Activated CD4-positive, alpha-beta T cell treated with anti-CD3 and anti-CD28 coated beads, Interleukin-2, amount 50 U/mL, for 4 hours (primary cell): ENCODE measurements at places on chromosomes 12 and 14.

DNA sequence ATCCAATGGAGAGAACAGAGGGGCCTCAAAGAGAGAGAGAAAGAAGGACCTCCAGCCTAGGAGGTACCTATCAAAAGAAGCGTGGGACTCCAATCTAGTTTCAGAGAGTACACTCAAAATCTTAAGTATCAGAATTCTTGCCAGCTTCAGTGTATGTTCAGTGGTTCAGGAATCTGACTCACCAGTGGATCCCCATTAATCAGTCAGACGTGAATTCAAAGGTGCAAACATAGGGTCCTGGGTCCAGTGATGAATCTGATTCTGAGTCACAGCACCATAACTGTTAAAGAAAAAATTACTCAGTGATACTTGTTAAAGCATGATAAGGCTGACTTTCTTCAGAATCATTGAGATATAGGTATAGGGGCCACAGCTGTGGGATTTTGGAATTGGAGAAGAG, 33.2 kb downstream of the ETNK1 start:
- no peak for DNase-seq

DNA sequence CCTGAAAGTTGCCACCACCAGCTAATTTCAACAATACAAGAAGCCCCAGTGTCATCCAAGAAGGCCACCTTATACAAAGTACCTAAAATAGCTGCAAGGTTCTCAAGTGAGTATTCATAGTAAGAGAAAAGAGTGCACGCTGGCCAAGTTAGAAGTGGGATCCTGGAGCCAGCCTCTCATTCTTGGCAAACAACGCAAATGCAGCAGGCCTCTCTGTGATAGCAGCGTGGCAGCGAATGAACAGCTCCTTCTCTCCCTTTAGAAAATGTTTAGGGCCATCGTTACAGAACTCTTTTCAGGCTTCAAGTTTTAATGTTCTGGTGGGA, 78.0 kb upstream of the IFNG-AS1 start:
- no peak for DNase-seq

DNA sequence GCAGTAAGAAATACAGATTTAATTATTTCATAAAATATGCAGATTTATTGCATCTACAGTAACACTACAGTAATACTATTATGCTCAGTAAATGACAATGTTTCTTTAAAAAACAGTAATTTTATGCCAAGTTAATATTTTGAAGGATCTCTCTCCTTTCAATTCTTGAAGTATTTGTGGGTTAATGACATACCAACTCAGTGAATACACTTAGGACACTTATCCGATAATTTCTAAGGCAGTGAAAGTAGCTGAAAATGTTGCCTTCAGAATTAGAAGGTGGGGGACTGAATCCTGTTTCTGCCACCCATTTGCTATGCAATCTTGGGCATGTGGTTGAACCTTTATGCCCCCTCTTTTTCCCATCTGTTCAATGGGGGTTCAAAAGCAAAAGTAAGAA, 24.8 kb upstream of the IFNG-AS1 start:
- DNase-seq = no peak

DNA sequence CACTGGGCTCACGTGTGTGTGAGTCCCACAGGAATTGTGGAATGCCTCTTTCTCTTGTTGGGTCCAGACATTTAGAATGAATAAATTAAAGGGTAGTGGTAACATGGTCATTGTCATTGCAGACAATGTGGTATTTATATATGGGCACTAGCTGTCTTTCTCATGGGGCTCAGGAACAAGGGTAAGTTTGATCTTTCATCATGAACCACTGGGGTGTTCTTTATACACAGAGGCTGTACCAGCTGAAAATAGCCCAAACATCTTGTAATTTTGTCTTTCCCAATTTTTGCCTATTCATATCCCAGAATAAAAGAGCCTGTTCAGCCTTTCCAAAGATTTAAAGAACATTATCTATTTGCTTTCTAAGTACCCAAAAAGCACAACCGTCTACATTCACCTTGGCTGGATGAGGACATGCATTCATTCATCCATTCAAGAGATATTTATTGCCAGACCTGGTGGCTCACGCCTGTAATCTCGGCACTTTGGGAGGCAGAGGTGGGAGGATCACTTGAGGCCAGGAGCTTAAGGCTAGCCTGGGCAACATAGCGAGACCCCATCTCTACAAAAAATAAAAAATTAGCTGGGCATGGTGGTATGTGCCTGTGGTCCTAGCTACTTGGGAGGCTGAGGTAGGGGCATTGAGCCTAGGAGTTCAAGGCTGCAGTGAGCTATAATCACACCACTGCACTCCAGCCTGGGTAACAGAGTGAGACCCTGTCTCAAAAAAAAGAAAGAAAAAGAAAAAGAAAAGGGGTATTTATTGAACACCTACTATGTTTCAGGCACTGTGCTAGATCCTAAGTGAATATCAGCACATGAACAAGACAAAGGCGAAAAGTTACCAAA, 4.4 kb upstream of the FOS start:
- DNase-seq = no peak

DNA sequence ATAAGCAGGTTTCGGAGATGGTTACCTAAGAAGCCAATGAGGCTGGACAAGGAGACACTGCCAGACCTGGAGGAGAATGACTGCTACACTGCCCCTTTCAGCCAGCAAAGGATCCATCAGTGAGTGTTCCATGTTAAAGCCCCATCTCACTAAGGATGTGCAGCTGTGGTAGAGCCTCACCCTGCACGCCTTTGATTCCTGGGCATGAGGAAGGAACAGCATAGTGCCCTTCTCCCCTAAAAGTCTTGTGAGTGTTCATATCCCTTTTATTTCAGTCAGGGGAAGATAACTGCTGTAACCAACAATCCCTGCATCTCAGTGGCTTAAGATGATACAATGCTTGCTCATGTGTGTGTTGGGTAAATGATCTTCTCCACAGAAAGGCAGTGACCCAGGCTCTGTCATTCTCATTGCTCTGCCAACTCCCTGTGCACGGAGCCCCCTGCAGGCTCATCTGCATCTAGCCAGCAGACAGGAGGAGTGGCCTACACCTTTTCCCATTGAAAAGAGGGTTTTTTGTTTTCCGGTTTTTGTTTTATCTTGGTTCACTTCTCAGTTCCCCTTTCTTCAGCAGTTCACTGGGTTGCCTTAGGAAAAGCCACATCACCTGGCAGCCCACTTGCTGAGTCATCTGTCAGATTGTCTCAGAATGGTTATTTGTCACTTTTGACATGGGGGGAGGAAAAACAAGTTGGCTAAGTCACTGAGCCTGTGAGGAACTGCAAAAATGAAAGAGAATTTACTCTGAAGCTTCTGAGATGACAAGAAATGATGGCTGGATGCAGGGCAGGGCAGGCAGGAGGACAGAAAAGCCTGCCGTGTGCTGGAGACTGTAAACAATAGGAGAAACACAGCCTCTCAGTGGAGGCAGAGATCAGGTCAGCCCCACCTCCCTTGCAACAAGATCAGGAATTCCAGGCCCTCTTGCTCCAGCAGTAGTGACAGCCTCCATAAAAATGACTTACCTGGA, 193.3 kb downstream of the ANO4 start:
- DNase-seq = no peak

DNA sequence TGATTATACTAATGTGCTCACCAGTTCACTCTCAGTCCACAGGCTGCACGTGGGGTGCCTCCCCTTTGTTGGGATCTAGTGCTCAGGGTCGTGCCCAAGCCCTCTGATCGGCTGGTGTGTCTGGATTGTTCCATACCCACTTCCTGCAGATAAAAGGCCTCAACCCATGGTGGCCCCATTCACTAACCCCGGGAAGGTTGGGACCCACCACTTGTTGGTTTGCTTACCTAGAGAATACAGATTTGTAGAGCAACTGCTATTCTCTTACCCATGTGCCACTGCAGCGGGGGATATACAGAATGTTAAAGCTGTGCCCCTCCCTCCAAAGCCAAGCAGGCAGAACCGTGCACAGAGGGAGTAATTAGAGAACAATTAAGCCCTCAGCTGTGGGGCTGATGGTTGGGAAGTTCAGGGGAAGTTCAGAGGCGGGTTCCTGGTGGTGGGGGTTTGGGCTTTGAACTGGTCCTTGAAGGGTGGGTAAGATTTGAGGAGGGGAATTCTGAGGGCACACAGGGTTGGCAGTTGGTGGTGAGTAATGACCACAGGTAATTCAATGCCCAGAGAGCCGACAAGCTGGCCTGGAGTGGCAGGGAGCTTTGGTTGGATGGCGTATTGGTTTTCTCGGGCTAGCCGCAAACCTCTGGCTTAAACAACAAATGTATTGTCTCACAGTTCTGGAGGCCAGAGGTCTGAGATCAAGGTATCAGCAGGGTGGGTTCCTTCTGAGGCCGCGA, 68.8 kb downstream of the ADCK1 start:
- no peak for DNase-seq

GRCh38 chr12:112595410-112595809, 176.7 kb downstream of the PTPN11 start:
- DNase-seq = no peak

- no peak for DNase-seq
Measured at GRCh38 chr12:54977155-54977554, 7.4 kb downstream of the TESPA1 start.

DNA sequence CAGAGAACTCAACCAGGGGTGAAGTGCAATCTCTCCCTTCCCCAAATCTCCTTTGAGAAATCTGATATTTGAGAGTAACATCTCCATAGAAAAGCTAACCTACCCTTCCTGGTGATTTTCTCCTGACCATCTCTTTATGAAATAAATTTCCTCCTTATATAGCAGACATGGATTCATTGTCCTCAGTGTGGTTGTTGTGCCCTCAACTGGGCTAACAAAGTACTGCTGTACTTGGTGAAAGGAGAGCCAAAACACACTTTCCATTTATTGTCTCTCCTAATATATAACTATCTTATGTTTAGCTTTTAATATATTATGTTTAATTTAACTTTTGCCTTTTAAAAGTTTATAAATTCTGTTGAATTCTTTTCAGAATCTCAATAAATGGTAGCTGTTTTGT, 65.1 kb upstream of the SLCO1B1 start:
- DNase-seq = no peak

DNA sequence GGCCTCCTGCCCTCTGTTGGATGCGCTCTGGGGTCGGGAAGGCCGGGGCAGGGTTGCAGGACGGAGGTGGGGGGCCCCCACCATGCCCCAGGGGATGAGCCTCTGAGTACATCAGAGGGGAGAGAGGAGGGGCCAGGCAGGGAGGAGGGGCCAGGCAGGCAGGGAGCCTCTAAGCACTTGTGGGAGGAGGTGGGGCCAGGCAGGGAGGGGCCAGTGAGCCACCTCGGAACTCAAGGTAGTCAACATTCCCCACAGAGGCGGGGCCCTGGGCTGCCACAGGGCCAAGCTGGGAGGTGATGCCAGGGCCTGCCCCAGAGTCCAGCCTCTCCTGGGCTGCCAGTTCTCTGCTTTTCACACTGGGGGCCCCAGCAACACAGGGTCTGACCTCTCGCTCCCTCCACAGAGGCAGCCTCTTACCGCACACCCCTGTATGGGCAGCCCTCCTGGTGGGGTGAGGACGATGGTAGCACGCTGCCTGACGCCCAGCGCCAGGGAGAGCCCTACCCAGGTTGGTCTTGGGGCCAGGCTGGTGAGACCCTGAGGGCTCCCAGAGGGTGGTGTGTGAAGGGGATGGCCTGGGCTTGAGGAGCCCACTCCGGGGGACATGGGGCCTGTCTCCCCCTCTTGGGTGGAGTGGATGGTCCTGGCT, 17.4 kb downstream of the CEP170B start:
- no peak for DNase-seq

GRCh38 chr14:94179244-94179643, 5.1 kb downstream of the PPP4R4 start:
- DNase-seq = no peak

- DNase-seq = no peak
Measured at GRCh38 chr12:91991399-91992187, 154.1 kb downstream of the BTG1 start.

- DNase-seq = no peak
Measured at GRCh38 chr12:124765581-124766489, 97.8 kb downstream of the SCARB1 start.

- no peak for DNase-seq
Measured at GRCh38 chr12:3091382-3092241, 14.4 kb downstream of the TSPAN9 start.

DNA sequence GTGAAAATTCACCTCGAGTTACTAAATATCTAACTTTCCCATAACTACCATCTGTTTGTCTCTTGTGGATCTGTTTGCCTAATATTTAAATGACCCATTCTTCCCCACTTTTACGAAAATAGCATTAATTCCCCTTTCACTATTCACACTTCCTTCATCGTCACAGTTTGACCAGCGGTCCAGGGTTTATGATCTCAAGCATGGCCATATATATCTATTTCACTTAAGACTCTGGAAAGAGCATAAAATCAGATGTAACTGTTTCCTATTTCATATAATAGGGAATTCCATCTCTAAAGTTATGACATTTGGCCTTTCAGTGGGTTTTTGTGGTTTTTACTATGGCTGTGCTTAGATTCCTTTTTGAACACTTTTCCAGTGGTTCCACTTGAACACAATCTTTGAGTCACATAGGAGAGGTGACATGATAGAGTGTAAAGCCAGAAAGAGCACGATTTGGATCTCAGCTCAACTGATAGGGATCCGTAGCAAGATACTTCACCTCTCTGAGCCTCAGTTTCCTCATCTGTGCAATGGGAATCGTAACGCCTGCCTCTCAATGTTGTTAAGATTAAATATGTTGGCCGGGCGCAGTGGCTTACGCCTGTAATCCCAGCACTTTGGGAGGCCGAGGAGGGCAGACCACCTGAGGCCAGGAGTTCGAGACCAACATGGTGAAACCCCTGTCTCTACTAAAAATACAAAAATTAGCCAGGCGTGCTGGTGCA, 754 bp upstream of the BCL2L14 start:
- no peak for DNase-seq

DNA sequence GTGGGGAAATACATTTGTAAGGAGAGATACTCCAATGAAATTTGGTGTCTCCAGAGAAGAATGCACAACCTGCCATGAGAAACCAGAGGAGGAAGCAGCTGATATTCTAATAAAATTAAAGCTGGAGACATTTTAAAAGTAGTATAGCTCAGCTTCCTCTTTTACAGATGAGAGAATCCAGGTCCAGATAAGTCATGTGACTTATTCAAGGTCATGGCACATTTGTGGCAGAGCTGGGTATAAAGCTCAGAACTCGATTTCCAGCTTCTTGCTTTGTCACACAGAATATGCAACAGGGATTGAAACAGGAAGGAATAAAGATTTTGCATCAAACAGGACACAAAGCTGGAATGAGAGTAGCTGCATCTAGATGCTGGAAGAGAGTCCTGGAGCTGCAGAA, 174.8 kb downstream of the EMP1 start:
- DNase-seq = no peak

DNA sequence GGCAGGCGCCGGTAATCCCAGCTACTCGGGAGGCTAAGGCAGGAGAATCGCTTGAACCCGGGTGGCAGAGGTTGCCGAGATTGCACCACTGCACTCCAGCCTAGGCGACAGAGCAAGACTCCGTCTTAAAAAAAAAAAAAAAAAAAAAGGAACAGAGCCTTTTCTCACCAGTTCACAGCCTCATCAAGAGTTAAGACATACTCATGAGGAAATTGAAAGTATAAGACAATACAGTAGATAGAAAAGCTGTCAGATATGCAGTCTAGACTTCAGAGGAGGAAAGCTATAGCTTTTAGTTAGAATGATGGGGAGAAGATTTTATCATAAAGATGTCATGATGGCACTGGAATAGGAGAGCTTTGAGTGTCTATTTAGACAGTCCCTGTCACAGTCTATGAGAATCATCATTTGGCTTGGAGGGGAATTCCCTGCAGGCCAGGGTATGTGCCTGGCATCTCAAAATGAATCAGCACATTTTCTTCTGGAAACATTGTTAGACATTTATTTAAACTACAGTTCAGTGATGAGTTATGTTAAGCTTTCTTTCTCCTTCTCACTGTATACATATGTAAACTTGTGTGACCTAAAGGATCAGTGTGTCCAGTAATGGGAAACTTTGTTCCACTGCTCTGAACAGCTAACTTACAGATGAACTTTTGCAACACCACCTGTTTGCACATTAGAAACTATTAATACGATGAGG, 2.9 kb upstream of the RAB35 start:
- peak; percentile 21 for DNase-seq
